ENCODE measurements at places on chromosomes 11 and 22.

- no peak for DNase-seq
These were observed 200.2 kb downstream of the PGR start for GRCh38 chr11:100929377-100929776.

DNA sequence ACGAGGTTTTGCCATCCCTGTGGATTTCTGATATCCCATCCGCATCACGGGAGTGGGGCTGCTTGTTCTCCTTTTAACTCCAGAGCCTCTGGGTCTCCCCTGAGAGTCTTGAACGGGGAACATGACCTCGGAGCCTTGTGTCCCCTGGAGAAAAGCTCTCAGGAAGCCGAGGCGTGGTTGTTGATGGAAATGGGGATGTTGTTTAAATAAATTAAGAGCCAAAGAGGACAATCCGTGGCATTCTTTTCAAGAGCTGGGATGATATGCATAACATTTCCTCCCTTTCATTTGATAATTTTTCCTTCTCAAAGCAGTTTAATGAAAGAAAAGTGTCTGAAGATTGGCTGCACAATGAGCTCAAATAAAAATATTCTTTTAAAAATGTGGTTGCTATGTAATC lies 14.2 kb downstream of the TSPAN18 start:
- no peak for DNase-seq

- DNase-seq: no peak
These were observed 17.6 kb upstream of the NCR3LG1 start for GRCh38 chr11:17333799-17334586.

DNA sequence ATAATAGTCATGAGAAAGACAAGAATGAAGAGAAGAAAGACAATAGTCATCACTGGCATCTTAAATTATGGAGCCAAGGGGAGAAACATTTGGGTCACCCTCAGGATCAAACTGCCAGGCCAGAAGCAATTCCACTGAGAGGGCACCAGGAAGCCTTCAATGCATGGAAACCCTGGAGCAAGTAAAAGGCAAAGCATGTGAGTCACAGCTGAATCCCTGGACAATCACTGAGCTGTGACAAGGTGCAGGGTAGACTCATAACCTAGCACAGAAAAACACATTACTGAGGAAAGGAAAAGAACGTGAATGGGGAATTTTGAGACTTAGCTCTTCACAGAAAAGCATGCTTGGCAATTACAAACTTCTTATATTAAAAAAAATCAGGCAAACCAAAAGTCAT lies 1.6 kb downstream of the KCNJ1 start:
- no peak for DNase-seq

- no peak for DNase-seq
These were observed 66.5 kb upstream of the POU2AF1 start for GRCh38 chr11:111445586-111445985.

DNA sequence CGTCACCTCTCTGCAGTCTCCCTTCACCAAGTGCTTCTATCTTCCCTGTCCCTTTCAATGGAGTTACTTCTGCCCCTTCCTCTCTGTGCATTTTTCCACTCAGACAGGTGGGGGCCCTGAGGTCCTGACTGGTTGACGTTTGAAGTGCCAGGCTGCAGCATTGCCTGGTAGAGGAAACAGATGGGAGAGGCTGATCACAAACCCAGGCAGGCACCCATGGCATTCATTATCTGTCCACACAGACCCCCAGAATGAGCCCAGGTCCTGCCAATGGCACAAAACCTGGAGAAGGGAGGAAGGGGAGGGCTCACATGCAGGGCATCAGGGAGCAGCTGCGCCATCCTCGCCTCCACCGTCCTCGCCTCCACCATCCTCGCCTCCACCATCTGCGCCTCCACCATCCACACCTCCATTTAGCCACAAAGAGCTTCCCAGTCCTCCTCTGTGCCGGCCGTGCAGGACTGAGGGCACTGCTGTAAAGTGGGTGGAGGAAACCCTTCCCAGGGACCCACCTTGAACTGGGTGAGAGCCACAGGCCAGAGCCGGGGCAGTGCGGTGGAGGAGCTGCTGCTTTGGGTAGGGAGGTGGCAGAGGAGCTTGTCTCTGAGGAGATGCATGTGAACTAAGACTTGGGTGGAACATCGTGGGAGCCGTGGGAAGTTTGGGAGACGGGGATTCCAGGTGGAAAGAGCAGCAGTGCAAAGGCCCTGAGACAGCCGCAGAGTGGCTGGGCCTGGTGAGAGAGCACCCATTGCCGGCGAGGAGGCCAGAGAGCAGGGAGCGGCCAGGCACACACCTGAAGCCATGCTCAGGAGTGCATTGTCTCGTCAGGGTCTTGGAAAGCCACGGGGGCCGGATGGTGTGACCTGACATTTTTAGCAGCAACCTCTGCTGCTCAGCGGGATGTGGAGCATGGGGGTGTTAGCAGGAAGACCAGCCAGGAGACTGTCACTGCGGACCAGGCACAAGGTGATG lies 145.1 kb downstream of the TBC1D22A start:
- no peak for DNase-seq

- DNase-seq: no peak
These were observed 15.9 kb downstream of the ADAMTS15 start for GRCh38 chr11:130464291-130464812.

Measured in posterior cingulate gyrus (tissue), 11 donors.